HS-27A (cell line): ENCODE measurements at places on chromosomes 3 and 15.

- no peak for DNase-seq
Measured at GRCh38 chr3:182837855-182838454, 44.7 kb downstream of the ATP11B start.

DNA sequence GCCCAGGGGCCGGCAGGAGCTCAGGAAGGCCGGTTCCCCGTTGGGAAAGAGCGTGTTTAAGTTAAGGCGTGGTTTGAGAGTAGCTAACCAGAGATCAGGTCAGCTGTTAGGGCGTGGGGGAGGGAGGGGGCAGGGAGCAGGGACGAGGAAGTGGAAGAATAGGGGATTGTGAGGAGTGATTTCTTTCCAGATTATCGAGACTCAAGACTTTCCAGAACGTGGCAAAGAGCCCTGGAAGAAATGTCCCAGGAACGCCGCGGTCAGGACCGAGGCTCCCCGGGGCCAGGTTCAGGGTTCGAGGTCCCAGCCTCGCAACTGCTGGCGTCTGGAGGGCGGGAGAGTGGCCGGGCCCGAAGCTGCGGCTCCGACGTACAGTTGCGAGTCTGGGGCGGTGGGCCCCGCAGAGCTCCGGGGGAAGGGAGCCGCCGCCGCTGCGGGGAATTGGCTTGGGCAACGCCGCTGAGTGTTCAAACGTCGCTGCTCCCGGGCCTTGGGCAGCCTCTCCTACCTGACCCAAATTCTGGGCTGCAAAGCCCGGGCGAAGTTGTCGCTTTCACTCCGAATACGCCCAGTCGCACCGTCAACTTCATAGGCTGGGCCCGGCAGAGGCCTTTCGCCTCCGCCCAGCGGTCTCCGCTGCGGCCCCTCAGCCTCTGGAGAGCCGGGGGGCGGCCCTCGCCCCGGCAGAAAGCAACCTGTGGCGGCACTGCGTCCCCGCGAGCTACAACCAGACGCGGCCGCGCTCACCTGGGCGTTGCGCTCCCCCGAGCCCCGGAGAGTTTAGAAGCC, 9.5 kb downstream of the ISL2 start:
- no peak for DNase-seq

GRCh38 chr15:41935566-41936020, 36.8 kb downstream of the EHD4 start:
- DNase-seq: no peak

- no peak for DNase-seq
Measured at GRCh38 chr3:81947359-81947758, 185.9 kb upstream of the GBE1 start.

GRCh38 chr15:39455471-39455991, 125.3 kb upstream of the THBS1 start:
- no peak for DNase-seq

DNA sequence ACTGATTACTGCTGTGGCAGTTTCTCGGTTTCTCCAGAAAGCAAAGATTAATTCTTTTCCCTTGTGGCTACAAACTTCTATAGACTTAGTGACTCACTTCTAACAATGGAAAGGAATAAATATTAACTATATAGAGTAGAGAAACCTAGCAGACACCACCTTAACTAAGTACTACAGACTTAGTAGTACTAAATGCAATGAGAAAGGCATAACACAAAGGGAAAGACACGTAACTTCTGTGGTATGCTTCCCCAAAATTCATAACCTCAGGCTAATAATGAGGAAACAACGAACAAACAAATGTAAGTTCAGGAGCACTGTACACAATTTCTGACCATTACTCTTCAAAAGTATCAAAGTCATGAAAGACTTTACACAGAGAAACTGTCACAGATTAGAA, 31.2 kb downstream of the ATG3 start:
- no peak for DNase-seq

- no peak for DNase-seq
Measured at GRCh38 chr3:117874904-117875874, 1159.5 kb downstream of the IGSF11 start.

GRCh38 chr3:101809178-101810021, 30.4 kb downstream of the NXPE3 start:
- DNase-seq: peak; percentile 35

DNA sequence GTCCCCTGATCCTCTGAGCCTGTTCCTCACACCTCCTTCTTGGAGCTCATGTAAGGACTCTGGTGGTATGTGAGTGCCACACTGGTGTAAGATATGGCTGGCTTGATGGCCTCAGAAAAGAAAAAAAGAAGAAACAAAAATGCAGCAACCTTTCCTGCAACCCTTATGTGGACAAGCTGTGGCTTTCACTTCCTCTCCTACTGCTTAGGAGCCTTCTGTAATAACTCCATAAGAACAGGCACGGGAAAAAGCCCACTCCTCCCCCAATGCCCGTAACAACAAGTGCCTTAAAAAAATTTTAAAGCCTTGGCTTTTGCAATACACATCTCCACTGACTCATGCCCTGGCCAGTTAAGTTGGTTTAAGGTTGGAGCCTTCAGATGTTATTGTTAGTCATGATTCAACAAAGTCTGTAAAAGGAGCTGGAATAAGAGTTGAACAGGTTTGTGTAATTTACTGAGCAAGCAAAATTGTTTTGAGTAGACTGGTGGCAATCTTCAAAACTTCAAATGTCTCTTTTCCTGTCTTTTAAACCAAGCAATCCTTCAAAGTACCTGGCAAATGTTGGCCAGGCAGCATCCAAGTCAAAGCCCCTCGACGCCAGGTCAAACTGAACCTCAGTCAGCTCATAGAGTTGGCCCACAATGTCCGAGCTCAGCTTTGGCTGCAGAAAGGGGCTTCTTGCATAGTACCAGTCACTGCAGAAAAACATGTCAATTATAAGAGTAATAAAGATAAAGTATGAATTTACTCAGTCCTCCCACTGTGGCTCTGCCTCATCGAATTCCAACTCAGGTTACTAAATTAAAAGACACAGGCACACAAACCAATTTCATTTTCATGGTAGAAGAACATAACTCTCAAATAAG, 22.9 kb downstream of the FYCO1 start:
- peak; percentile 51 for DNase-seq

- DNase-seq: no peak
Measured at GRCh38 chr3:7663771-7664170, 802.9 kb downstream of the GRM7 start.

DNA sequence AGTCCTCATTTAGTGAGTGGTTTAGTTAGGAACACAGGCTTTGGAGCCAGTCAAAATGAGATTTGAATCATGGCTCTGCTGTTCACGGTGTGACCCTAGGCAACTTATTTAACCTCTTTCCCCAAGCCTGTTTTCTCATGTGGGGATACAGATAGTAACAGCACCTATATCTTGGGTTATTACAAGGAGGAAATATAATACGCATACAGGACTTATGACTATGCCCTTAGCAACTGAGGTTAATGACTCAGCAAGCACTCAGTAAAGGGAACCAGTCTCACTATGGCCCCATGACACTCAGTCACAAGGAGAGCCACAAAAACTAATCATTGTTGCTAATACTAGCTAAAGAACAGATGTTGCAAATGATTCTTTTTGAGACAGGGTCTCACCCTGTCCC, 45.9 kb downstream of the SUMF1 start:
- peak; percentile 29 for DNase-seq

- DNase-seq: no peak
Measured at GRCh38 chr3:125121246-125122010, 65.6 kb upstream of the HEG1 start.

GRCh38 chr3:187767266-187768012, 22.2 kb upstream of the BCL6 start:
- no peak for DNase-seq

- DNase-seq: no peak
Measured at GRCh38 chr3:10398341-10398740, 77.4 kb upstream of the SEC13 start.

DNA sequence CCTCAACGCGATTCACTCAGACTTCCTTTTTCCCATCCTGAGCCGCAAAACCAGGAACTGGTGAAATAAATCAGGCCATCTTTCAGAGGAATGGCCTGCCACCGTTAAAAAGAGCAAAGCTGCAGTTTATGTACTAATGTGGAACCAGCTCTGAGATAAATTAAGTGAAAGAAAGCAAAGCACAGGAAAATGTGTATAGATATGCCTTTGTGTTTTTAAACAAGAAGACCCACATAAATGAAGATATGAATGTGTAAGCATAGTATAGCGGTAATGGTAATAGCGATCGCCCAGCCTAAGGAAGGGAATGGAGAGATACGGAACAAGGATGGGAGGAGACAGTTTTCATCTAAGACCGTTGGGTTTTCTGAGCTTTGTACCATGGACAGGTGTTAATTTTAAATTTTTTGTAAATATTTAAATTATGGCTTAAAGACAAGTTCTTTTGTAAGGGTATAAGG, 30.8 kb upstream of the RPN1 start:
- no peak for DNase-seq

- no peak for DNase-seq
Measured at GRCh38 chr3:180294282-180295027, 257.7 kb upstream of the PEX5L start.

GRCh38 chr3:130738241-130738640, 8.4 kb downstream of the PIK3R4 start:
- DNase-seq: no peak

GRCh38 chr3:138939561-138940241, 7.2 kb downstream of the FOXL2 start:
- no peak for DNase-seq

GRCh38 chr3:109257269-109257668, 59.0 kb downstream of the DPPA2 start:
- no peak for DNase-seq

DNA sequence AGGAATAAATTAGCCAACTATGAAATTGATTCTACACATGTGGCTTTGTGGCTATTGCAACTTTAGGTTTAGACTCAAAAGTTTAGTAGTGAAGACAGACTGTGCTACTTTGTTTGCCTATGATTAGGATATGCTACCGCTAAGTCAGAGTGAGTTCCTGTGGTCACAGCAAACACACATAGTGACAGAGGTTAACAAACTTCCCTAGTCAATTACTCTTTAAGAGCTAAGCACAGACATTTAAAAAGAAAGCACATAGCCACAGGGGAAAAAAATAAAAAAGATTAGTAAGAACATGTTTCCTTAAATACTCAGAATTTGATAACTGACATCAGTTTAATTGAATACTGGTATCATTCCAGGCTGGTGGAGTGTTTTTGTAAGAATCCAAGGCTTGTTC, 207.1 kb downstream of the GBE1 start:
- DNase-seq: no peak

DNA sequence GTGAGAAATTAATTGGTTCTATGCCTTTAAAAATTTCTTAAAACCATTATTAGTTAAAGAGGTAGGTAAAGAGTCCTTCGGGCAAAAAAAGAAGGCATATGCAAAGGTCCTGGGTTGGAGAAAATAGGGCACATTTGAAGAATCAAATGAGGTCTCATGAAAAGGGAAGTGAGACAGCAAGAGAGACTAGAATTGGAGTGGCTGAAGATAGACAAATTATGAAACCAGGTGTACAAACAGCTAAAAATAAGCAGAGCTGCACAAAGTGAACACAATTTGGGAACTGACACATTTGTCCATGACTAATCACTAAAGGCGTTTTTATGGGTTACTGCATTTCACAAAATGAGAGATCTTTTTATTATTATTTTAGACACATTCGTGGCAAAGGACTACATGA, 581.2 kb downstream of the PYDC2 start:
- DNase-seq: no peak

DNA sequence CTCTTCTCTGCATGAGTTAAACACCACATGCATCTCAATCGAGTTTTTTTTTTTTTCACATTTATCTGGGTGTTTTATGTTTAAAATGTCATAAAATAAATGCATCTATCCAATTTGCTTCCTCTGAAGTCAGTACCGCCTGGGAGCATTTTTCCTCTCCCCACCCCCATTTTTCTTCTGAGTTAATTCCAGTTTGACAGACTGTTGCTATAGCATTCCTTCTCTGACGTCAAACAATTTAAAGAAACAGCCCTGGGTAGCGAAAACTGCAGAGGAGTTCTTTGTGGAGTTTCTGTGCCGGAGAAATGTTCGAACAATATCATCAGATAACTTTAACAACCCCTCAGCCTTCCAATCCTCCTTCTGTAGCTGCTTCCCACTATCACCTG, 900 bp upstream of the GNB4 start:
- DNase-seq: no peak
